ENCODE measurements at places on chromosomes 12 and 14.

GRCh38 chr14:73661872-73662271 is 17.1 kb downstream of the DNAL1 start:
- no peak for DNase-seq

- DNase-seq = no peak
Observed at GRCh38 chr12:538731-539539, 79.2 kb downstream of the B4GALNT3 start.

- no peak for DNase-seq
Observed at GRCh38 chr14:53218161-53218560, 65.0 kb upstream of the DDHD1 start.

DNA sequence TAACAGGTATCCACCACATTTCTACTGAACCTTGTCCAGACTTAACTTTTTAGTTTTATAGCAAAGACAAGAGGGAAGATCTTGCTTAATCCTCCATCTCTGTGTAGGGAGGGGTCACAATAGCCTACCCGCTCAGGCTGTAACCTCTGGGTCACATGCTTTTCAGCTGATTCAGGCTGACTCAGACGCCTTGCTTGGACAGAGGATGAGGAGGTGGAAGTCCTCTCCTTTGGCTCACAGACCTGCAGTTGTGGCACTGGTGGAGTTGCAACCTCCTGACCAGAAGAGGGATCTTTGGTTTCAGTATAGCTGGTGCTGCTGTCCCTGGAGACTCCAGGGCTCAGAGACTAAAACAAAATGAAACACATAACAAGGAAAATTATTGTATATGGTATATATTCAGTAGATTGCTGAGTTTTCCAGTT is 16.2 kb downstream of the ACIN1 start:
- DNase-seq = no peak

- DNase-seq = no peak
Observed at GRCh38 chr12:71694099-71694820, 8.4 kb downstream of the TMEM19 start.

- DNase-seq = no peak
Observed at GRCh38 chr12:12508612-12509011, 54.1 kb downstream of the DUSP16 start.
